ENCODE measurements at places on chromosomes 2 and 18. TPM values are rescaled to one million over a fixed set of nuclear protein-coding genes. Genes with fewer than 3 reads are reported as not detected.
A peak's percentile ranks its signal among the peaks of the same experiment; 100 is the strongest.

The ZNF521 gene
- 46.9 TPM for total RNA-seq

The MC5R gene
- total RNA-seq, result 0.74 TPM

The KCNF1 gene
- total RNA-seq, result 0.63 TPM

DNA sequence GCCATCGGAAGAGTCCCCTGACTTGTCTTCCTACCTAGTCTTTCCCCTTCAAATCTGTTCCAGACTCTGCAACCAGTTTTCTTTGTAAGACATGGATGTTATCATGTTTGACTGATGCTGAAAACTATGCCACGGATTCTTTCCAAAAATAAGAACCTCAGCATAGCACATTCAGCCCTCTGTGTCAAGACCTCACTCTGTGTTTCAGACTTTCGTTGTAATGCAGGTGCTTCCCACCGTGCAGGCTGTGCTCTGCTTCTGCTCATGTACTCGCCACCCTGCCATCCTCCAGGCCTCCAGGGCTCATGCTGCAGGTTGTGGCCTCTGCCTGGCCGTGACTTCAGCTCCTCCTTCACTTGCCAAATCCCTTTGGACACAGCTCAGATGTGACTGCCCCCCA, 347.0 kb upstream of the RAB12 start:
- no peaks in the 10 kb centered on the region for H3K27me3 ChIP-seq
- DNase-seq, result no peak
- peaks cover 6% of the 10 kb centered on the region for H3K4me1 ChIP-seq
- no peak overlapping the region for H3K27ac ChIP-seq

- peak overlapping the region; percentile 56 for H3K4me3 ChIP-seq
- H3K4me1 ChIP-seq, result peaks cover 8% of the 10 kb centered on the region
- H3K27me3 ChIP-seq, result no peaks in the 10 kb centered on the region
- H3K27ac ChIP-seq, result peak overlapping the region; percentile 26
- H3K36me3 ChIP-seq, result no peaks in the 10 kb centered on the region
- peak; percentile 60 for DNase-seq
Measured at GRCh38 chr2:9739531-9739964, 103.7 kb upstream of the TAF1B start.

- H3K4me3 ChIP-seq, result no peak overlapping the region
- peaks cover 12% of the 10 kb centered on the region for H3K4me1 ChIP-seq
- no peaks in the 10 kb centered on the region for H3K36me3 ChIP-seq
- no peak overlapping the region for H3K27ac ChIP-seq
Measured at GRCh38 chr18:50405582-50406271, 30.9 kb downstream of the SKA1 start.
